Activated gamma-delta T cell treated with anti-CD3 and anti-CD28 coated beads, Interleukin-2, amount 50 U/mL, for 16 hours (primary cell): ENCODE measurements at places on chromosomes 5 and 9.

- no peak for DNase-seq
Measured at GRCh38 chr9:21477466-21477865, 4.6 kb downstream of the IFNE start.

DNA sequence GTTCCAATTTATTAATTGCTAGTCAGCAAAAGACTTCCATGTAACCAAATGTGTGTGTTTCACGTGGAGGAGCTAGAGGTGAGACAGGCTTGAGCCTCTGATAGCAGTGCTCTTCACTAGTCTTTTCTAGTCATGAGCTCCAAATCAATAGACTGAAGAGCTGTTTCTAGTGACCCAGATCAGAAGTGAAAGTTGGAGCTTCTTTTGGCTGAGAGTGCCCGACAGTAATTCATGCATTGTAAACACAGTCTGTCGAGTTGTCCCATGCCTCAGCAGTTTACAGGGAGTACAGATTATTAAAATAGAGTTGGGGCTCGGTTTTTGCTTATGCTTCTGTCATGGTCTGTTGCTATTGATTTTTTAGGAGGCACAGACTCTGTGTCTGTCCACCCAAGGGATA lies 793.1 kb downstream of the DTWD2 start:
- DNase-seq, result no peak

DNA sequence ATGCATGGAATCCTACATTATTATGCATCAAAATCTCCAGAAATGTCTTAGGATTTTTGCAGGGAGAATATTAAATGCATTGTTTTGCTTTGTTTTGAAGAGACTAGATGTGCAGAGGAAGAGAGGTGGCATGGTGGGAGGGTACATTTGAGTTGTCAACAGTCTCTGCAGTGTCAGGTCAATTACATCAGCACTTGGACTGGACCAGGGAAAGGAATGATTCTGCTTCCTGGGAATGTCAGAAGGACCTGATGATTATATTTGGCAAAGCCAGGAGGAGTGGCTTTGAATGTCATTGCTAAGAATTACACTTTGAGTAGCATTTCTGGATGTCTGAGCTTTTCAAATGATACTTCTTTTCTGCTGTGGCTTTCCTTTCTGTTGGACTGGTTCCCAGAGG lies 17.5 kb upstream of the TMEFF1 start:
- DNase-seq, result no peak

- DNase-seq, result no peak
Measured at GRCh38 chr5:149348518-149348917, 3.2 kb downstream of the GRPEL2 start.

- DNase-seq, result no peak
Measured at GRCh38 chr5:168549554-168549953, 20.4 kb downstream of the FBLL1 start.

DNA sequence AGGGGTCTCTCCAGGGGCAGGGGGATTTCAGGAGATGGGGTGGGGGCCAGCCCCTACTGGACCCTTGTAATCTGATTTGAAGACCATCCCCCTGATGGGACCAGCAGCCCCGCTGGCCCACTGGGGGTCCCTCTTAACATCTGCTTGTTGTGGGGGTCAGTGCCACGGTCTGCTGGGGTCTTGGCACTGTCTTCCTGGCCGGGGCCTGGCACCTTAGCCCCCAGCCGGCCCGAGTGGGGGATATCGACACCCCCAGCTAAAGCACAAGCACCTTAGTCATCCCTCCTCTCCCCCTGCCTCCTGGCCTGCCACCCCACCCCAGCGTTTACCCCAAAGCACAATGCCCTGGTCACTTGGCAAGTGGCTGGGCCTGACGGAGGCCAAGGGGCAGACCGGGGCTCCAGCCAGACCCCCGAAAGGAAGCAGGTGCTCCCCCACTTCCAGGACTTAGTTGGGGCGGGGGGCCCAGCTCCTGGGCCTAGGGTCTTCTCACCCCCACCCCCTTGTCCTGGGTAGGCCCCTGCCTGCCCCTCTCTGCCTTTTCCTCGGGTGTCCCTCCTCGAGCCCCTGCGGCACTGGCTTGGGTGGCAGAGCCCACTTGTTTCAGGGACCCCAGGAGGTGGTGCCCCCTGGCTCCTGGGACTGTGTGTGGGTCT lies 1.4 kb upstream of the NFX1 start:
- DNase-seq, result no peak

- no peak for DNase-seq
Measured at GRCh38 chr9:128003966-128004604, 23.3 kb upstream of the EEIG1 start.

- DNase-seq, result no peak
Measured at GRCh38 chr9:123948286-123948685, 18.4 kb upstream of the DENND1A start.

GRCh38 chr9:107504585-107505455 lies 15.3 kb upstream of the KLF4 start:
- no peak for DNase-seq
